Globus pallidus (tissue), 1 donor: ENCODE measurements at places on chromosomes 16 and 17.

DNA sequence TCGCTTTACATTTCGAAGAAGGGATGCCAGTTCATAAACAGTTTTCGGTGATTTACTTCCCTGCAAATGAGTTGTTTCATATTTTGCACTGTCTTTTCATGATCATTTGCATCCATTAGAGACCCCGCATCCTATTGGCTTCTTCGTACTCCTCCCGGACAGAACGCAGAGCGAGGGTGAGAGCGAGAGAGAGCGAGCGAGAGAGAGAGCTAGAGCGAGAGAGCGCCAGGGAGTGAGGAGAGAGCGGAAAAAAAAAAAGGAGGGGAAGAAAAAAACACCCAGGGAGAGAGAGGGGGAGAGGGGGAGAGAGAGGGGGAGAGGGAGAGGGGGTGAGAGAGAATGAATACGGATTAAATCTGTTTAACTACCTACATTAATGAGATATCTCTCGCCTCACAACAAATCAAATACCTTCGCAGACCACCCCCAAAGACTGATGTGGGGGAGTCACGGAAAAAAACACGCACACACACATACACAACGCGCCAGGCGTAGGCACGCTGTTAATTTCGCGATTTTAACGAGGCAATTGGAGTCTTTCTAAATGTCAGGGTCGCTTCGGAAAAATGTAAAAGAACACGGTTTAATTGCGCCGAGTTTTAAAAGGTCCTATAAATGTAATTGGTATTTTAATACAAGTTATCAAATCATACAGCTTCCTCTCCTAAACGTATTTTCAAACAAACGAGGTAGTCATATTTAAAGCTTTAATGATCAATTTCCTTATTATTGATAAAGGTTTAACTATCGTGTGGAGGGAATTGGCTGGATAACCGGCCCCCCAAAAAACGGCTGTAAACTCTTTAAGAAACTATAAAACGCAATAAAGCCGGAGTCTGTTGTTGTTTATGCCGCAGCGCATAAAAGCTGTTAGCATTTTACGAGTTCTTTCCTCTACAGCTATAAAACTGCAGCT lies at the start of gene HOXB8:
HOXB8 (minus strand) TSS at position 246 of the 916 bp plus-strand sequence. CDS start 588 bp downstream, outside the sequence.
- DNase-seq, result no peak

- no peak for DNase-seq
These were observed 8.2 kb upstream of the FOXN1 start for GRCh38 chr17:28497931-28498330.

DNA sequence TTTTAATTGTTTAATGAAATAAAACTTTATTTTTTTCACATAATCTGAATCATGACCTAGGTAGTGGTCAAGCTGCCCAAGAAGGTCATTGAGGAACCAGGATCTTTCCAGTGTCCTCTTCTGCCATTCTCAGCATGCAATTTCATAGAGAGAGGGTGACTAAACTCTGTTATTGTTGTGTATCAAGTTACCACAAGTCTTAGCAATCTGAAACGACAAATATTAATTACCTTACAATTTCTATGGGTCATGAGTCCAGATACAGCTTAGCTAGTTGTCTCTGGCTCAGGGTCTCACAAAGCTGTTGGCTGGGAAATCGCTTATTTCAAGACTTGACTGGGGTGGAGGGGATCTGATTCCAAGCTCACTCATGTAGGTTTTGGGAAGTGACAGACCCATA lies 37.6 kb downstream of the FTO start:
- DNase-seq, result no peak

DNA sequence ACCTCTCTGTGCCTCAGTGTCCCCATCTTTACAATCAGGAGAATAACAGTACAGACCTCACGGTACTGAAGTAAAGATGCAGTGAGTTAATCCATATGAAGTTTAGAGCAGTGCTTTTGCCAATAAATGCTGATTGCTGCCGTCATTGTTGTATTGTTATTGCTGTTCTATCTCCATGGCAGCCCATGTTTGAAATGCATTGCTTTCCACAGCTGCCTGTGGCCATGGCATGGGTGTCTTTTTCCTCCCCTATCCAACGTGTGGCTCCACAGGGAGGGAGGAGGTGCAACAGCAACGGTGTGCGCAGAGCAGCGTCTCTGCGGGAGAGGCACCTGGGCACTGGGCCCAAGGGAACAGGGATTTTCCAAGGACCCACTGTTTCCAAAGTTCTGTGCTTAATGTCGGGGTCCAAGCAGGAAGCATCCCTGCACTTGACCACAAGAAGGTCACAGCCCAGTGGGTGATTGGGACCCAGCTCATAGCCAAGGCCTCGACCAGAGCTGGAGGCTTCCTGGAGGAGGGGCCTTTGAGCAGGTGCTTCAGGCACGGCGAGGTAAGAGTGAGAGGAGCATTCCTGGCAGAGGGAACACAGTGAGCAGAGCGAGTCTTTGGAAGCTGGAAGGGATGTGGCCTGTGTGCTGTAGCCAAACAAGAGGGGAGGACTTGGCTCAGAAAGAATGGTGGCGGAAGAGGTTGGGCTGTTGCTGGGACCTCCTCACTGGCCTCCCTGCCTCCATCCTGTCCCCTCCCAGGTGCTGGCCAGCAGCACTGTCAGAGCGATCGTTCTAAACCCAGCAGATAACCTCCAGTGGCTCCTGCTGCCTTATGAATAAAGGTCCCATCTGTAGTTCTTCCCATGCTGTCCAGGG lies 3.9 kb downstream of the RAI1 start:
- no peak for DNase-seq

GRCh38 chr17:71460943-71461342 lies 659.9 kb upstream of the SOX9 start:
- DNase-seq, result peak; percentile 34

DNA sequence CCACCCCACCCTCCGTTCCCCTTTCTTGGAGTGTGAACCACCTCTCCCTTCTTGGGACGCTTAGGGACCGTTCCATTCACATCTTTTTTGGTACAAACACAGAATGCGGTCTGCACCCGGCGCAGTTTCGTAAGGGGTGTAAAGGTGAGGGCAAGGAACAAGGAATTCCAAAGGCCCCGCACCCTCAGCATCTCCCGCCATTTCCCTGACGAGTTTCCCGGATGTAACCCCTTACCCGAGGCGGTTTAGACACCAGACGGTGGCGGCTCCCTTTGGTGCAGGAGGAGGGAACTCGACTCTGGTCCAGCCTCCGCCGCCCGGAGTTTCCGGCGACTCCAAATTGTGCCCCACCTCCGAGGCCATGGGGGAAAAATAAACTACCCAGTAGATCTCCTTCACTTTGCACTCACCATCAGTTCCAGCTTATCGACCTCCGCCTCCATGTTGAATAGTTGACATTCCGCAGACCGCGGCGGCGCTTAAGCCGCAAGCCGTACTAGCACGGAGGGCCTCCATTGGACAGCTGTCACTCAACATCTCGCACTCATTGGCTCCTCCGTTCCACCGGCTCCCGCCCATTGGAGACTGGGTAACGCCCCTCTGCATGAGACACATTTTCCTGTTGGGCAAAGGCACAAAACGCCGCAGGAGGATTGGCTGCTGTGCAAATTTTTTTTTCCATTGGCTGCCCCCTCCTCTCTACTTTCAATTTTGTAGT lies at the start of gene SKA2:
SKA2 (minus strand) TSS at position 466 of the 718 bp plus-strand sequence; CDS start at position 443, 23 bp downstream.
- DNase-seq, result no peak

GRCh38 chr16:2595393-2596205 lies 57.8 kb downstream of the PDPK1 start:
- DNase-seq, result no peak

DNA sequence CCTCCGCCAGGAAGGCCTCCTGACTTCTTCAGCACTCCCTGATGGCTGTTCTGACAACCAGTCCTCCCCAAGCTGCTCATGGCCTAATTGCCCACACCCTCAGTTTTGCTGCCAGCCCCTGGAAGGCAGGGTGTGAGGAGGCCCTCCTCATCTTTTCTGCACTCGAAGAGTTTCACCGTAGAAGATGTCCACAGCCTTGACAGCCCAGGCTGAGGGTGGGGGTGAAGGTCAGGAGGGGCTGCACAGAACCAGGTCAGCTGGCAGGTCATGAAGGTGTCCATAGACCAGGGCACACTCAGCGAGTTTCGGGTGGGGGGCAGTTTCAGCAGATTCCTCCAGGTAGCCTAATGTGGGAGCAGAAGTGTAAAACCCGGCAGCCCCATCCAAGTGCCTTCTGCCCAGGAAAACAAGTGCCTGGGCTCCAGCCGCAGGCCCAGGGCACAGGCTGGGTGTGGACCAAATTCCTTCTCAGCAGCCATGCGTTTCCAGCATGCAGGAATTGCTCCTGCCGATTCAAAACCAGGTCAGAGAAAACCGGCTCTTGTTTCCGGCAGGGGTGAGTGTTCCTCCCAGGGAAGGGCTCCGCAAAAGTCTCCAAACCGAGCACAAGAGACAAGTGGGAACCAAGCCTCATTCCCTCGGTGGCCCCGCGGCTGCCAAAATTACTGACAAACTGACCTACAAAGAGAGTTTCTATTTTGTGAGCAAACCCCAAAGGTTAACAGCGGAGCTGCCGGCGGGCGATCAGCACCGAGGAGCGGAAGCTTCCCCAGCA lies 228.8 kb downstream of the C16orf78 start:
- no peak for DNase-seq

- no peak for DNase-seq
These were observed at the start of gene SP6 for GRCh38 chr17:47850692-47851573. Gene SP6, minus strand, starts transcription at chr17:47851163. Its CDS starts 2,734 bp downstream, at chr17:47848429.

GRCh38 chr17:9273428-9274391 lies 252.4 kb downstream of the NTN1 start:
- DNase-seq, result no peak

DNA sequence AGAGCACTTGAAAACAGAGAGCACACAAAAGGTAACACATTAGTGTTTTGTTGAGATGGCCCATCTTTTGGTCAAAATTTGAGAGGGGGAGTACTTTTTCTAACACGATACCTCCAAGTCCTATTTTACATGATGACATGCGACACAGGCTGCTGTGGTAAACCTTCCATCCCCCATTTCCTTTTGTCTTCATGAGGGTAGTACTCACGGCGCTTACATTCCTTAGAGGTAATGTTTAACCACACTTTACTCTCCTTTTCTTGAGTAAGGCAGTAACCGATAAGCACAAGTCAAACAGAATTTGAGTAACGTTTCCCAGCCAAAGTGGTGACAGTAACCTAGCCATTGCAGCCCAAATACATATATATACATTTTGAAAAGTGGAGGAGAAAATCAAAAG lies 35.8 kb upstream of the PITPNM3 start:
- DNase-seq, result no peak

DNA sequence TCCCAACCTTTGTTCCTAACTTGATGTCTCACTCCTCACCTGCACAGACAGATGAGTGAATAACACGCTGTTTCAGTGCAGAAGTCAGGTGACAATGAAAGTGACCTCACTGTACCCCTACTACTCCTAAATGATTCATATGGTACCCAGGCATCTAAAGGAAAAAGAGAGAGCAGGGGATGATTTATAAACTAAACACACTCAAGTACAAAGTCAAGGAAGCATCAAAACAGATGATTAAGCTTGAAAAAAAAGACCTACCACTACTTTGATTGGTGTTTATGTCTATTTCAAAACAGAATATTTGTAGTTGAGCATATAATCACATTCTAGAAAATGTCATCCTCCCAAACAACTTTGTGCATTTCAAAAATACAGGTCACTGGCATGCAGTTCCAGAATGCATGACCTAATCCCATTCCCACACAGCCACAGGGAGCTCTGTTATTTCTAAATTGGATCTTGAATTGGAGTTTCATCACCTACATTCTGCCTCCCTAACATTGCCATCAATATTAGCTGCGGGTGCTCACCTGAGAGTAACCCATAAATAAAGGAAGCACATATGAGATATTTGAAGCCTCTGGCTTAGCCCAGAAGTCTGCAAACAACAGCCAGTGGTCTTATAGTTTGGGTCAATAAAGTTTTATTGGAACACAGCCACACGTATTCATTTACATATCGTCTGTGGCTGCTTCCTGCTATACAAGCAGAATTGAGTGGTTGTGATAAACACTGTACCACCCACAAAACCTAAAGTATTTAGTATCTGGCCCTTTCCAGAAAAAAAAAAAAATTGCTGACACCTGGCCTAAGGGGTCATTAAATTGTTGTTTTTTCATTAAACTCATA lies 14.0 kb downstream of the HS3ST3A1 start:
- no peak for DNase-seq

- DNase-seq, result no peak
These were observed 2.1 kb upstream of the CA4 start for GRCh38 chr17:60147553-60148223.

GRCh38 chr16:81546781-81547180 lies 102.2 kb downstream of the CMIP start:
- DNase-seq, result no peak

DNA sequence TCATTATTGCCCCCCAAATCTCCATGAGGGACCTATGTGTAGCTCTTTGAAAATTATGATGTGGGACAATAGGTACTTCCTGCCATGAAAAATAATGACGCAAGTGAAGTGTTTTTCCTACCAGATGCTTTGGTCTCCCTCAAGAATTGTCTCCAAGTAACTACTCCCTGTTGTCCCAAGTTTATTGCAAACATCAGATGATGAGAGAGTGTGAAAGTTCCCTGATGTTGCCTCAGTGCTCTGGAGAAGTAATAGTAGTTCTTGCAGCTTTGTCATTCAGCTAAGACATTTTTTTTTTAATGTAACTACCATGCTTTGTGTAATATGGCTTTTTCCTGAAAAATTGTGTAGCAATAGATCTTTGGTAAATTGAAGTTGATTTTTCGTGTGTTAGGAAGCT lies 20.1 kb downstream of the LPCAT2 start:
- DNase-seq, result no peak

DNA sequence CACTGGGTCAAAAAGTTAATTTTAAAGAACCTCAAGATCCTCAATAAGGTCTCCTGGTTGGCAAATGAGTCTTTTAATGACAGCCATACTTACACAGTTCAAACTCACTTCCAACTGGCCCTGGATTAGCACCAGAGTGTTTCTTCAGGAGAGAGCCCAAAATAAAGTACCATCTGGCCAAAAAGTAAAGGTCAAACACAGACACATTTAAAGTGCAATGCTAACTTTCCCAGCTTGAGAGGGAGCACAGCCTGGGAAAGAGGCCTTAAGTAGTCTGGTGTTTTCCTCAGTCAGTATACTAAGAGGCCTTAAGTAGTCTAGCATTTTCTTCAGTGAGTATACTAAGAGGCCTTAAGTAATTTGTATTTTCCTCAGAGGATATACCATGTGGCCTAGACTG lies 46.6 kb upstream of the ERN1 start:
- no peak for DNase-seq

- no peak for DNase-seq
These were observed 20.1 kb downstream of the TPSG1 start for GRCh38 chr16:1204933-1205332.

- DNase-seq, result no peak
These were observed 251.8 kb downstream of the IRF8 start for GRCh38 chr16:86150641-86151238.

DNA sequence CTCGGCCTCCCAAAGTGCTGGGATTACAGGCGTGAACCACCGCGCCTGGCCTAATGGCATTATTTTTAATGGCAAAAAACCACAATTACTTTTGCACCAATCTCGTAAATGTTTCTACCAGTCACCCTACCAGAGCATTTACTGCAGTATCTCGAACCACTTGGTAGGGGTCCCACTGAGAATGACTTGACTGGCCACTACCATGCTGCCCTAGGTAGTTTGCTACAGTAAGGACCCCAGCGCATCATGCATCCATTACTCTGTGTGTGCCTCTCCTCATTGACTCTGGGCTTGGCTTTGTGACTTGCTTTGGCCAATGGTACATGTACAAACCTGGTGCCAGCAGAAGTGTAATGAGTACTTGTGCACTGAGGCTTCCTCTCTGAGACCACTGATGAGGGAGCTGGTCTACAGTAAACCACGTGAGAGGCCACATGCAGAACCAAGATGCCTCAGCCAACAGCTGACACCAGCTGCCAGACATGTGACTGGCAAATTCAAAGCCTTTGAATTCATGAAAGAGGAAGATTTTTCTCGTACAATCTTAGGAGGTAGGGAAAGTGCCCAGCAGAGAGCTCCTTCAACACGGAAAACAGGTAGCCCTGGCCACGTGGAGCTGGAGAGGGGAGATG lies 421.7 kb upstream of the C16orf82 start:
- DNase-seq, result peak; percentile 11
